ENCODE measurements at places on chromosomes 7 and 10.

DNA sequence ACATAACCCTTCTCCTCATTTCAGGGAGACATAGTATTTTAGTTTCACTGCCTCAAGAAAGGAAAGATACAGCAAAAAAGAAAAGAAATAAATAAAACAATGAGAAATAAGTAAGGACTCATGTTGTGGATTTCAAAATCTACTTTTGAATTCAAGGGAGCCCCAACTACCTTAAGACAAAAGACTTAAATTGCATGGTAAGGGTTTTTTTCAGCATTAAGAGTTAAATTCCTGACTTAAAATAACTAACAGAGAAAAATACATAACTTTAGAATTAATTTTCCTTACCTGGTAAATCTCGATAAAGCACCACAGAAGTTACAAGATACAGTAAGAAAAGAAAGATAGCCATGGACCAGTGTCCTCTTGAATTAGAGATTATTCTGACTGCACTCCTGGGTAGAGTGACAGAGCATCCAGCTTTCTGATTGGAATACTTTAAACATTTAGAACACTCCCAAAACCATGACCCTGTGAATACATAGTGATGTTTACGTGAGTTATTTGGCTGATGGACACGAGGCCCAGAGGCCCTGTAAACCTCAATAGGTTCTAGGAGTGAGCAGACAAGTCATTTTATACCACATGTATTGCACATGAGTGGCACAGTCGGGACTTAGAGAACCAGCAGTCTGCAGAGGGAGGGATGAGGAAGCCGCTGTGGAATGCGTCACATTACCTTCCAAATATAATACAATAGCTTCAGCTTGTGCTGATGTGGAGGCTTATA, 292.5 kb upstream of the SEMA3C start:
- DNase-seq, result no peak

DNA sequence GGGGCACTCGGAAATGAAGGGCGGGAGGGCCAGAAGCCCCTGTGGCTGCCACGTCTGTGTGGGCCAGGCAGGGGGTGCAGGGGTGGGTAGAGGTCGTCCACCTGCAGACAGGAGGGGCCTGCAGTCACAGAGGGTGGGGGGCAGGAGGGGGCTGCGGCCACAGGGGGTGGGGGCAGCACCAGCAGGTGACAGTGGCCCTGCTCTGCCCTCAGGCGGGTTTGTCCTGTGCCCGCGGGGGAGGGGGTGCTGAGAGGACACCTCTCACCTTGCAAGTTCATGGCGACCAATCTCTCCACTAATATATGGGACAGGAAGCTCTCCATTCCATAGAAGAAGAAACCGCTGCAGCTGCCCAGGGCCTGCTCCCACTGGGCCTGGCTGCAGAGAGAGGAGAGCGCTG, 26.6 kb upstream of the NKX6-2 start:
- DNase-seq, result no peak

DNA sequence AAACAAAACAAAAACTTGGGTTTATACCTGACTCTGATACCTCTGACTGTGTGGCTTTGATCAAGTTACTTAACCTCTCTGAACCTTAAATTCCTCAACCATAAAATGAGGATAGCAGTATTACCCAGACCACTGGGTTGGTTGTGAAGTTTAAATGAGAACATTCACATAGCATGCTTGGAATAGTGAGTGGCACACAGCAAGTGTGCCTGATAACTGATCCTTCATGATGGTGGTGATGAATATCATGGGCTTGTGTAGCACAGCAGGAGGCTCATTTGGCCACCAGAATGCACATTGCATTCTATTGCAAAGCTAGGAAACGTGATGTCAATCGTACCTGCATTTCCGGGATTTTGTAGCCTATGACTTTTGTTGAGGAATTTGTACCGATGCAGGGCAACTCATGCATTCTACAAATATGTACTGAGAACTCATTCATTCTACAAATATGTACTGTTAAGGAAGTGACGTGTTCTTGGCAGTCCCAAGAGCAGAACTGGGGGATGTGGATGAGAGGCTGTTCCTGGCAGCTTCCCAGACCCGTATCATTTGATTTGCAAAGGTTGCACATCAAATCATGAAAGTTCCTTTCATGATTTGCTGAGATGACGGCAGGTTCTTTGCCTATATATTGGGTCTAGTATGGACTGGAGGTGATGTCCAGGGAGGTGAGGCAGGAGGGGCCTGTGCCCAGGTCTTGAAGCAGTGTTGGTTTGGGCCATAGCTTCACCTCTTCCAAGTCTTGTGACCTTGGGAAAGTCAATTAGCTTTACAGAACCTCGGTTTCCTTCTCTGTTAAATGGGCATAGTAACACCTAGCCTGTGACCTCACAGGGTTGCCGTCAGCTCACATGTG, 94.6 kb upstream of the SMNDC1 start:
- no peak for DNase-seq

- DNase-seq, result no peak
Observed at GRCh38 chr7:105444342-105444987, 55.7 kb upstream of the SRPK2 start.

All from stimulated activated CD8-positive, alpha-beta memory T cell treated with anti-CD3 and anti-CD28 coated beads, Interleukin-15, amount 100 ng/mL, for 24 hours (primary cell).